ENCODE measurements at places on chromosomes 2 and 18.

DNA sequence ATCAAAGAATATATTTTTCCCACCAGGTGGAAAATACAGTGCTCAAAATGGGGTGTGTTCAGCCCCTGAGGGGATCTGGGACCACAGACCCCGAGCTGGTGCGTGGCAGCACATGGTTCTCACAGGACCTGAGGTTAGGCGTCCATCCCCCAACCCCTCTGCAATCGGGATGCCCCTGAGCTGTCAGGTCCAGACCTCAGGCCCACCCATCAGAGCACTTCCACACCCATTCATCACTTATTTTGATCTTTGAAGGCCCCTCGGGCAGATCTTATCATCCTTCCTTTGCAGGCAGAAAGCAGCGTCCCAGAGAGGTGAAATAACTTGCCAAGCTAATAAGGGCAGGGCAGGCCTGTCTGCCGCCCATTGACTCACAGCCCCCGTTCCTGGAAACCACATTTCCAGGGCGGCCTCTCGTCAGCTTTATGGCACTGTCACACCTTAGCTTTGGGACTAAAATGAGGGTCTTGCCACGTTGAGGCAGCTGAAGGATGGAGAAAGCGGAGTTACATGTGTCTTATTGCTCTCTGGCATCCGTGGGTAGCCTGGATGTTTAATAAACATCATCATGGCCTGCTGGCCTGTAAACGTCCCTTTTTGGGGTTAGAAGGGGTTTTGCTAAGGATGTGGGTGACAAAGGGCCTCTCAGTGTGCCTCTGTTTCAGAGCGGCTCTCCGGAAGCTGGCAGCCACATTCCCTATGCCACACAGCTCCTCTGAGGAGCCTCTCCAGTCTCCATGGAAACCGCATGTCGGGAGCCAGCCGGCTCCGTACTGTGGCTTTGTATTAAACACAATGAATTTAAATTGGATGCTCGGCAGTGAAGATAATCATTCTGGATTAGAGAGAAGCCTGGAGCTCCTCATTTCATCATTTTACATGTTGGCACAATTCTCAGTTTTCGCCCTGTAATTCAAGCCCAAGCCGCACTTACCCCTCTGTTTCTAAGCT, 58.3 kb upstream of the MAPRE3 start:
- no peak for DNase-seq

DNA sequence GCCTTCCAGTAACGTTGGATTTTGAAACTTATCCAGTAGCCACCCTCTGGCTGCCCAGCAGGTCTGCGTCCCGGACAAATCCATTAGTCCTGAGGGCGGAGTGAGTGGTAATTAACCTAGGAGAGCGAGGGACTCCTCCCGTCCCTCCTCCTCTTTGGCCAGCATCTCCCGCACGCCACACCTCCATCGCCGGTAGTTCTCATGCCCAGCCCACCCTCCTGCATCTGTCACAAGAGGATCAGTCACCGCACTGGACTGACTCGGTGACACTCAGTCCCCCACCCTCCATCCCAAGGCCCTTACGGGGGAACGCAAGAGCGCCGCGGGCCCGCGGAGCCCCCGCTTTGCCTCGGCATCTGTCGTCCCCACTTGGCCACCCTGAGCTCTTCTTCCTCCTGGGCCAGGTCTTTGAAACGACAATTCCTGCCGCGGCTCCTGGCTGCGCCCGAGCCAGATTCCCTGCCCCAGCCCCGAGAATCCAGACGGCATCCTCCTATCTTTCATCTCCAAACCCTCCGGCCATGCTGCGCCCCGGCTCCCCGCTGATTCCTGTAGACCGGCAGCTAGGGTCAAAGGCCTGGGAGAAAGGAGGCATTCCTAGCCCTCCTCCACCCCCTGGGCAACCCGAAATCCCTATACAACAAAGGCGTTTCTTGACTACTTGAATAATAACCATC, 77.5 kb downstream of the EIF2AK3 start:
- no peak for DNase-seq

- no peak for DNase-seq
Observed at GRCh38 chr2:142581491-142581890, 296.0 kb upstream of the KYNU start.

DNA sequence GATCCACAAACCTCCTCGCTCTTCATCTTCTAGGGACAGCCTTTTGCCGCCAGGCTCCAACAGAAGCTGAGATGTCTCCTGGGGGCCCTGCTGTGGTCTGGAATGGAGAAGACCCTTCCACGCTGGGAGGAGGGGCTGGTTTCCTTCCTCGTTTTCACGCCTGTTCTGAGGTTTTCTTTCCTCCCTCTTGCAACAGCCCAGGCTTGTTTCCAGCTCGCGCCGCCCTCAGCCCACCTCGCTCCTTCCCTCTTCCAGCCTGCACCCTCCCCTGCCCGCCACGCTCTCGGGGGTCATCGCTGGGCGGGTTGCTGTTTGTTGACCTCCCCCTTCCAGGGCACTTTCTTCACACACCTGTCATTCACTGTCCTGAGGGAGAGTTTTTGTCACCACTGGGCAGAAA, 55.4 kb downstream of the VAPA start:
- DNase-seq = no peak

DNA sequence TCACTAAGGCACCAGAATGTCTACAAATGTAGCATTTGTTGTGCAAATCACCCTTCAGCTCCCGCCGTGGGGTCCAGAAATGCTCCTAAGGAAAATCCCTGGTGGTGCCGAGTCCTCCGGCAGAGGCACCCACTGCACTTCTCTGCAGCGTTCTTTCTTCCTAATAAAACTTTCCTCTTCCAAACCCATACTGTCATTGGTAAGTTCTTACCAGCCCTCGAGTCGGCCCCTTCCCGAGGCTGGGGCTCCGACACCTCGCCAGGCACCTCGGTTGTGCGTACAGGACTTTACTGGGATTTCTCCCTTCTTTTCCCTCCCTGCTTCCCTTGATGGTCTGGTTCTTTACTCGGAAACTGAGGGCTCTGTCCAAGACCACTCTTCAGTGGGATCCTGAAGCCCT, 10.3 kb upstream of the AGXT start:
- no peak for DNase-seq

GRCh38 chr18:37653618-37654017, 88.0 kb upstream of the CELF4 start:
- no peak for DNase-seq

DNA sequence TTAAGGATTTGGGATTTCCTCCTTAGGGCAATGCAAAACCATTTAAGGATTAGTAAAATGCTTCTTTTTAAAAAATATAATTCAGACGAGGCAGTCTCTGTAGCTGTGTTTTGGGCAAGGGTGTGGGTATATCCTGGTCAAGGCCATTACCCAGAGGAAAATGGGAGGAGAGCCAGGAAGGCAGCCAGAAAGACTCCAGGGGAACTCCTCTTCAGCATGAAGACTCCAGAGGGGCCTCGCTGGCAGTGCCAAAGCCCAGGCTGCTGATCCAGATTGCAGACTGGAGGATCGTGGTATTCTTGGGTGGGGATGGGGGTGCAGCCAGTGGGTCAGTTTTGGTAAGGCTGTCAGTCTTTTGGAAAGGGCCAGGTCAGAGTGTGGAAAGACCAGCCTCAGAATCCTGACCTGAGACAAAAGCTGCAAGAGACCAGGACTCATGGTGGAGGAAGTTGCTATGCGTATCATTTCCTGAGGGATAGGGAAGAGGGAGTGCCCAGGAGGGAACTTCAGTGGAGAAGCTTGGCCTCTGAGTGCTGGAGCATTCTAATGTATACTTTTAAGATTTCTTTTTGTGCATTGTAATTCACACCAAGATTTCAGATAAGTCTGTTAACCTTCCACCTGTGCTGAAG, 20.9 kb upstream of the RAB11FIP5 start:
- DNase-seq = no peak

DNA sequence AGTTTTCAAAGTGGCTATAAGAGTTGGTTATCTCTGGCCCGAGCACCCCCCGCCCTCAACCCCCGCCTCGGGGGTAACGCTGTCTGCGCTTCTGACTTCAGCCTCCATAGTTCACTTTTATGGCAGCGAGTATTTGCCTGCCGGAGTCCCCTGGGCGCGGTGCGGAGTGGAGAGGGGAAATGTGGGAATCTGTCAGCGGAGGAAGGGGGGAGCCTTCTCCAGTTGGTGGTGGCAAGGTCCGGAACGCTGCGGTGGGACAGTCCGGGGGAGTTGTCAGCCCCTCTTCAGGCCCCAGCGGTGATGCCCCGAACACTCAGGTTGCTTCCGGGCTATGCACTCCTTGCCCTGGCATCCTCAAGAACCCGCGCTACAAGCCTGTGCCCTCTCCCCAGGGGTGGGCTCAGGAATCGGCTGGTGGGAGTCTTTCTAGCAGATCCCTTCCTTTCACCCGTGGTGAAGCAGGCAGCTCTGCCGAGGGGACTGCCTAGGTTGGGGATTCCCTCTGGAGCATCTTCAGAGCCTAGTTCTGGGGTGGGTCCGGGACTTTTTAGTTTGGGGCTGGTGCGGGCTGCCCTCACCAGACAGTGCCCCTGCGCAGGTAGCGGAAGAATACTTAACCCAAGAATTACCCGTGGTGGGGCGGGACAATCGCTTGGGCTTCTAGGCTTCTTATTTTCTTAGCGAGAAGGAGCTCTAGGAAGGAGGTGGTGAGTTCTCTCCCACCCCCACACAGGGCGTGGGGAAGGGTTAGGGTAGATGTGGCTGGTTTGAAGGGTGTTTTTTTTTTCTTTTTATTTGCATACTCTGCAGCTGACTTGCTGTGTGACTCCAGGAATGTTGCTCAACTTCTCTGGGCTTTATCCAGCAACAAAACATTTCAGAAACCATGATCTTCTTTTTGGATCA, 1.6 kb downstream of the ATOH8 start:
- no peak for DNase-seq

- no peak for DNase-seq
Observed at GRCh38 chr18:69866212-69866611, 81.5 kb downstream of the CD226 start.

DNA sequence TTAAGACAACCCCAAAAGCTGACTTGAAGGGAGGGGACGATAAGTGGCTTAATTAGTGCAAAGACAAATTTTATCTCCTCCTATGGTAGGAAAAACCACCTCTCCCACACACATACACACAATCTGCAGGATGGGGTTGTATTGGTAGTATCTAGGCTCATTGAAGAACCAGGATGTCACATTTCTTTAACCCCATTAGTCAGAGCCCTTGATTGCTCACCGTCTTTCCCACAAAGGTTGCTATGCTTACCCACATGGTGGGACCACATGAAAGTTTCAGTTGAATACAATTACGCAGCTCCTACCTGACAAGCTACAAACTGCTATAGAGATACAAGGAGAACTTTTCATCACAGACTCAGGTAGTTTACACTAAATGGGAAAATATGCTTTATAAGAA, 765.0 kb upstream of the CELF4 start:
- no peak for DNase-seq

DNA sequence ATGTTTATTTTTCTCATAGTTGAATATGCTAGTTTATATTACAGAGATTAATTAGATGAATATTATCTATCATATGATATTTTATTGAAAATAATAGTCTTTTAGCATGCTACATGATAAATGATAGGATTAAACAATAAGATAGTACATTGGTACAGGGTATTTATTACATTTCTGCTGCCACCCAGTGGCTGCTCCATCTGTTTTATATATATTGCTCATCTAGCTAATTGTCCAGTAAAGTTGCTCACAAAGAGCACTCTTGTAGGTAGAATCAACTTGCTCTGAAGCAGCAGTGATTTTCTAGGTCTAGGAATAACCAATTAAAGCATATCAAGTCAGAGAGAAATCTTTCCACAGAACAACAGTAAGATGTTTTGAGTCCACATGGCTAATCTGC, 183.3 kb downstream of the ASXL3 start:
- DNase-seq = no peak

GRCh38 chr18:3440341-3440740, 9.6 kb upstream of the TGIF1 start:
- DNase-seq = no peak

DNA sequence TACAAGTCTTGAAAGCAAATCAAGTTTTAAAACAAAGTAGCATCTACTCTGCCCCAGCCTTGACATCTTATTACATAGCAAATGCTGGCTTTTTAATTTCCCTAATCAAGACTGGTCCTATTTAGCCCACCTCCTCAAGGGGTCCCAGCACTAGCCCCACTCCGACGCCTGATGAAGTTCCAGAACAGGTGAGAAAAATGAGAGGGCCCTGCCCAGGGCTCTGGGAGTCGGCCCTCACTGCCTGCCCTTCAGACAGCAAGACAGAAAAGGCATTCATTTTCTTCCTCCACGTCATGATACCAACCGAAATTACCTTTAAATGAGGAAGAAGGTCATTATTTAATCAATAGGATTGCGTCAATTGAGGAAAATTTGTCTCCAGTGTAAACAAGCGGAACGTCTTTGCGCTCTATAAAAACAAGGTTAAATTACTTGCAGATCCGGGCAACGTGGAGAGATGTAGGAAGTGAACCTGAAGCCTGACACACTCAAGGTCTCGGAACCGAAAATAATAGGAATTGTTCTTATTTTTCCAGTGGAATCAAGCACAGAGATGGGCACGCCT, 170.6 kb upstream of the PKDCC start:
- no peak for DNase-seq

- no peak for DNase-seq
Observed at GRCh38 chr2:4745056-4745991, 946.9 kb upstream of the SOX11 start.

- DNase-seq = no peak
Observed at GRCh38 chr2:151973901-151974199, 125.0 kb downstream of the CACNB4 start.

All from CD4-positive, alpha-beta T cell (primary cell).